ENCODE measurements at places on chromosomes 11 and 22. TPM values are rescaled to one million over a fixed set of nuclear protein-coding genes. Genes with fewer than 3 reads are reported as not detected.

DNA sequence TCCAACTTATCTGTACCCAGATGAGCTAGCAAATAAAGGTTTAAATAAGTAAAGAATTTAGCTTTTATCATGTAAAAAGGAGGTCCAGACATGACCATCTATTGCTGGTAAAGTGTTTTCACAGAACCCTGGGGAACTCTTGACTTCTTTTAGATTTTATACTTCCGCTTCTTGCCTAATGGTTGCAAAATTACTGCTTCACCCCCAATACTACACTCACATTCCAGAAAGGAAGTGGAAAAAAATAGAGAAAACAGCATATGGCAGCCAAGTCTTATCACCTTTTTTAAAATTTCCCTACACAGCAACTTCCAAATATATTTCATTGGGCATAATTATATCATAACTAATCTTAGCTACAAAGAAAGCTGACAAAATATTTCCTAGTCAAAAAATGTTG lies 12.1 kb downstream of the BBOX1 start:
- no peaks in the 10 kb centered on the region for H3K27me3 ChIP-seq
- no peaks in the 10 kb centered on the region for H3K4me1 ChIP-seq
- no peaks in the 10 kb centered on the region for H3K36me3 ChIP-seq
- no peak for DNase-seq
- no peak overlapping the region for H3K27ac ChIP-seq

The AKIP1 gene
- 29.1 TPM for total RNA-seq

DNA sequence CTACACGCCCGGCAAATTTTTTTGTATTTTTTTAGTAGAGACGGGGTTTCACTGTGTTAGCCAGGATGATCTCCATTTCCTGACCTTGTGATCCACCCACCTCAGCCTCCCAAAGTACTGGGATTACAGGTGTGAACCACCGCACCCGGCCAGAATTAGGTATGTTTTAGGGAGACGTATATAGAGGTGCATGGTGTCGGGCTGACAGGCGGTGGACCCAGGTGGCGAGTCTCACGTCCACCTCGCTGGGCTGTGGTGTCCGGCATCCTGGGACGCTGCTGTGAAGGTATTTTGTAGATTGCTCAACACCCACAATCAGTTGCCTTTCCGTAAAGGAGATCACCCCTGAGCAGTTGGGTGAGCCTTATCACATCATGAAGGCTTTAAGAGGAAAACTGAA lies 728.6 kb downstream of the BRD1 start:
- H3K36me3 ChIP-seq, result no peaks in the 10 kb centered on the region
- H3K4me3 ChIP-seq, result no peak overlapping the region
- no peak overlapping the region for H3K27ac ChIP-seq

DNA sequence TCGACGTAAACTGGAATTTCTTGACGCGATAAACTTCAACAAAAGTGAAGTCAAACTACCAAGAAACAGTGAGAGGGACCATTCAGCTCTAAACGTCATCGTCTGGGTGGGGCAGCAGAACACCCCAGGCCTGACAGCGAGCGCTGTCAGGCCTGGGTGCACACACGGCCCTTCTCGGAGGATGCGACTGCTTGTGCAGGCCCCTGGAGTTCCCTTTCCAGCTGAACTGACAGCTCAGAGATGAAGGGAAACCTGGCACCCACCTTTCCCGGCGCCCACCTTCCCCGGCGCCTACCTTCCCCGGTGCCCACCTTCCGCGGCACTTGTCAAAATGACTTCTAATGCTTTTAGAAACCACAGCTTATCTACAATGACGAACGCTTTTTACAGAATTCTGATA lies 47.9 kb downstream of the CERK start:
- no peak overlapping the region for H3K27ac ChIP-seq
- peaks cover 22% of the 10 kb centered on the region for H3K4me1 ChIP-seq
- no peaks in the 10 kb centered on the region for H3K27me3 ChIP-seq
- H3K4me3 ChIP-seq, result no peak overlapping the region
- no peak for DNase-seq

- no peak overlapping the region for H3K27ac ChIP-seq
- H3K27me3 ChIP-seq, result peaks cover 35% of the 10 kb centered on the region
- H3K4me1 ChIP-seq, result no peaks in the 10 kb centered on the region
- H3K4me3 ChIP-seq, result no peak overlapping the region
- no peaks in the 10 kb centered on the region for H3K36me3 ChIP-seq
- no peak for DNase-seq
These were observed 3.4 kb upstream of the FAM83F start for GRCh38 chr22:39991159-39991860.

DNA sequence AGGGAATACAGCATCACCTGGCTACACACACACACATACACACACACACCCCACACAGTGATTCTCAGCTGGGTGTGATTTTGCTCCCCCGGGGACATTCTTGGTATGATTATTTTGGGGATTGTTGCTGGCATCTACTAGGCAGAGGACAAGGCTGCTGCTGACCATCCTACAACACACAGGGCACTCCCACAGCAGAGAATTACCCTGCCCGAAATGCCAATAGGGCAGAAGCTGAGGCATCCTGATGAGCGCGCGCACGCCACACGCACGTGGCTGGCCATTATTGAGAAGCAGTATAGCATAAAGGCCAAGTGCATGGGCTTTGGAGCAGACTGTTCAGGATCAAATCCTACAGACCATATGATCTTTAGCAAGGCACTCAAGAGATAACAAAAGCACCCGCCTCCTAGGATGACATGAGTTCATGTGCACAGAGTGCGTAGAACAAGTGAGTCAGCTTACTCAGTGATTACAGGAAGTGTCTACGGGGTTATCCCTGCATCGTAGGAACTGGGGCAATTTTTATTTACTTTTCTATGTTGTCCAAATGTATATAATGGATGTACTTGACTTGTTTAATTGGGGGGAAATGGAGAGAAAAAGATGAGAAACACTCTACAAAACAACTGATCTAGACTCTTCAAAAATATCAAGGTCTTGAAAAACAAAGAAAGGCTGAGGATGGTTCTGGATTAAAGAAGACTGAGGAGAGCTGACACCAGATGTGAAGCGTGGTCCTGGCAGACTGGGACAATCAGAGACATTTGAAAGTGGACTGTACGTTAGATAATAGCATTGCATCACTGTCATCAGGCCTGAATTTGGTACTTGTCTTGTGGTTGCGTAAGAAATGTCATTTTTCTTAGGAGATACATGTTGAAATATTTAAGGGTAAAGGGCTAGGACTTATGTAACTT lies 7.2 kb upstream of the EHD1 start:
- no peak overlapping the region for H3K27ac ChIP-seq
- H3K4me1 ChIP-seq, result peaks cover 58% of the 10 kb centered on the region
- no peaks in the 10 kb centered on the region for H3K36me3 ChIP-seq
- no peak overlapping the region for H3K4me3 ChIP-seq
- H3K27me3 ChIP-seq, result no peaks in the 10 kb centered on the region
- DNase-seq, result peak; percentile 46

DNA sequence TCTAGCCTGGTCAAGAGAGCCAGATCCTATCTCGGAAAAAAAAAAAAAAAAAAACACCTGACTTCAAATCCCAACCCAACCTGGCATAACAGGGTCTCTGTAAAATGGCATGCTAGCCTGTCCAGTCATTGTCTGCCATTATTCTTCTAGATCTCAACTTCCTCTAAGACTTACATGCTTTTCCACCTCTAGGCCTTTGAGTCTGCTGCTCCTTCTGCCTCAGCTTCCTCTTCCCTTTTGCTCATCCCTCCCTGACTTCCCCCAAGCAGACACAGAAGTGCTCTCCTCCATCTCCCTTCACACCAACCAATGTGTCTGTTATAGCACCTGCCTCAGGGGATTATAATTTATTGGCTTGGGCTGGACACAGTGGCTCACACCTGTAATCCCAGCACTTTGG lies 7.8 kb downstream of the STK33 start:
- H3K36me3 ChIP-seq, result no peaks in the 10 kb centered on the region
- DNase-seq, result no peak
- H3K4me3 ChIP-seq, result no peak overlapping the region
- no peak overlapping the region for H3K27ac ChIP-seq

GRCh38 chr11:117232911-117233409 lies 489 bp downstream of the RNF214 start:
- peak overlapping the region; percentile 89 for H3K4me3 ChIP-seq
- H3K4me1 ChIP-seq, result peaks cover 9% of the 10 kb centered on the region
- H3K36me3 ChIP-seq, result peaks cover 23% of the 10 kb centered on the region
- H3K27me3 ChIP-seq, result no peaks in the 10 kb centered on the region

GRCh38 chr11:47443028-47443700 lies 5.8 kb downstream of the RAPSN start:
- H3K36me3 ChIP-seq, result no peaks in the 10 kb centered on the region
- H3K27ac ChIP-seq, result no peak overlapping the region
- H3K4me1 ChIP-seq, result no peaks in the 10 kb centered on the region
- H3K27me3 ChIP-seq, result no peaks in the 10 kb centered on the region
- H3K4me3 ChIP-seq, result no peak overlapping the region
- DNase-seq, result no peak

DNA sequence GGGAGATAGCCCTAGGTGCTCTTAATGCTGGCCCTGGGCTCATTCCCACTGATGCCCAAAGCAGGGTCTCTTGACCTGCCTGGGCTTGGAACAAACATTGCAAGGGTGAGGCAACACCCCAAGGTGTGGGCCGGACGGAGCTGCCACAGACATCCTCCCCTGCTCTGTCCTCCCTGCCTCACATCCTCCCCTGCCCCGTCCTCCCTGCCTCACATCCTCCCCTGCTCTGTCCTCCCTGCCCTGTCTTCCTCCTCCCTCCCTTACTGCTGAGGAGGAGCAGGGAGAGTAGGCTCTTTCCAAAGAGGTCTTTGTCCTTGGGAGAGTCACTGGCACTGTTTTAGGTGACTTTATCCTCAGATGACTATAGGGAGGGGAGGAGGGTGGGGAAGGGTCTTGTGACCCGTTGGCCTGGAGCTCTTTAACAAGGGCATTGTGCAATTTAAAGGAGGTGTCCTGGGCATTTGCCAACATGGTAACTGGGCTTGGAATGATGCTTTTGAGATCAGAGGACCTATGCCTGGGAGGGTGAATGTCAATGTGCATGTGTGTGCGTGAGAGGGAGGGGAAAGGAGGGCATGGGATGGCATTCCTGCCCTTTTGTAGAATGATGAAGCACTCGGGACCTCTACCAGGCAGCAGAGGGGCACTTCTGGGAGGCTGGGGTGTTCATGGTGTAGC lies 700 bp downstream of the FAM180B start:
- no peak overlapping the region for H3K27ac ChIP-seq
- no peak for DNase-seq
- no peak overlapping the region for H3K4me3 ChIP-seq
- H3K27me3 ChIP-seq, result peaks cover 28% of the 10 kb centered on the region

GRCh38 chr11:57566005-57566904 lies 1.2 kb downstream of the UBE2L6 start:
- peaks cover 6% of the 10 kb centered on the region for H3K36me3 ChIP-seq
- peak overlapping the region; percentile 88 for H3K4me3 ChIP-seq
- DNase-seq, result no peak
- H3K27ac ChIP-seq, result peak overlapping the region; percentile 90
- no peaks in the 10 kb centered on the region for H3K27me3 ChIP-seq
- H3K4me1 ChIP-seq, result peaks cover 18% of the 10 kb centered on the region

DNA sequence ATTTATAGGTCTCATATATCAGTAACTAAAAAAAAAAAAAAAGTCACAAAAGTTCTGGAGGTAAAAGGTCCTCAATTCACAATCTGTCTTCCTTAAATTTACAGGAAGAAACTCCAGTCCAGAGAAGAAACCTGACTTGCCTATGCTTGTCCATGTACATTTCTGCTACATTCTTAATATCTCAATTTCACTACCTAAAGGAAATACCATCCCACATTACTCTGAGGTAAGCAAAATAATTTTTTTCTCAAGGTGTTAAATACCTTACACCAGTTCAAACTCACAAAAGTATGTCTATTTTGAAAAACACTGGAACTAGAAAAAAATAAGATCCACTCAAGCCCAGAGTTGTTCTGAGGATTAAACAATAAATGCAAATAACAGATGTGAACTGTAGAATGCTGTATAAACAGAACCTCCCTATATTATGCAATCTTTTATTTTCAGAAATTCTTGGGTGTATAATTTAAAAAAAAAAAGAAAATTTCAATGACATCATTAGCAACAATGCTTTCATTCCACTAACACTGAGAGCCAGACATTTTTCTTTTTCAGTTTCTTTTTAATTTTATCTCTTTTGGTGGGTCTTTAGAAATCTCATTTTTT lies 49.9 kb upstream of the GDPD4 start:
- H3K4me1 ChIP-seq, result no peaks in the 10 kb centered on the region

- H3K4me1 ChIP-seq, result peaks cover 25% of the 10 kb centered on the region
- H3K27me3 ChIP-seq, result no peaks in the 10 kb centered on the region
These were observed 618 bp downstream of the MTA2 start for GRCh38 chr11:62601122-62601371.

GRCh38 chr11:103368145-103368544 lies 258.9 kb downstream of the DYNC2H1 start:
- no peaks in the 10 kb centered on the region for H3K36me3 ChIP-seq
- H3K27me3 ChIP-seq, result no peaks in the 10 kb centered on the region
- H3K27ac ChIP-seq, result no peak overlapping the region
- DNase-seq, result no peak

GRCh38 chr11:65937766-65938165 lies 7.5 kb upstream of the TSGA10IP start:
- no peak for DNase-seq
- H3K36me3 ChIP-seq, result no peaks in the 10 kb centered on the region
- no peaks in the 10 kb centered on the region for H3K27me3 ChIP-seq
- H3K27ac ChIP-seq, result no peak overlapping the region

DNA sequence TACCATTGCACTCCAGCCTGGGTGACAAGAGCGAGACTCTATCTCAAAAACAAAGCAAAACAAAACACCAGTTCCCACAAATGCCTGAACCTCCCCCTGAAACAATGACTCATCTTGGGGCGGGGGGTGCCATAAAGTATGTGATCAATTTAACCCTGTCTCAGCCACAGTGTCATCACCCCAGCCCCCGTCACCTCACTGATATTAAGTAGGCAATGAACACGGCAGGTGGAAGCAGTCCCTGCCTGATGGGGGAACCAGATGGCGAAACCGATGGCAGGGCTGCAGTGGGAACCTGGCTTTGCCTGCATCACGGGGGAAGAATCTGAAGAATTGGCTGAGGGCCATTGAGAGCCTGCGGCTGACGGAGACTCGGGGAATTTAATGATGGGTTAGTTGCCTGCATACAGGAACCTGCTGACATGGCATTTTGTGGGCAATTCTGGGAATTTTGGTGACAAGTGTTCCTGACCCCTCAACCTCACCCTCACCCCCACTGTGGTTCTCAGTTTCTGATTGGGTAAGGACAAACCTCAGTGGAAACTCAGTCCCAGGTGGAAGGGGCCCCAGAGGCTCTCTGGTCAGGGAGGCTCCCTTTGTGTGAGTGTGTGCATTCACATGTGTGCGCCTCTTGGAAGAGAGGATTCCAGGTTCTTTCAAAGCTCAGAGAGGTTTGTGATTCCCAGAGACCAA lies 39.1 kb upstream of the SHISAL1 start:
- H3K27ac ChIP-seq, result no peak overlapping the region
- no peaks in the 10 kb centered on the region for H3K36me3 ChIP-seq
- no peaks in the 10 kb centered on the region for H3K4me1 ChIP-seq
- H3K4me3 ChIP-seq, result no peak overlapping the region
- H3K27me3 ChIP-seq, result no peaks in the 10 kb centered on the region

- H3K4me3 ChIP-seq, result no peak overlapping the region
- H3K36me3 ChIP-seq, result no peaks in the 10 kb centered on the region
- no peaks in the 10 kb centered on the region for H3K27me3 ChIP-seq
These were observed 541.4 kb upstream of the CCDC90B start for GRCh38 chr11:83827520-83827919.
